EH (cell line): ENCODE measurements at places on chromosomes 11 and 22.
A peak's percentile ranks its signal among the peaks of the same experiment; 100 is the strongest.

- no peak for DNase-seq
Measured at GRCh38 chr11:71267807-71268421, 15.5 kb upstream of the SHANK2 start.

- no peak for DNase-seq
Measured at GRCh38 chr22:18152519-18152918, 2.5 kb downstream of the USP18 start.

GRCh38 chr11:59380263-59381059 lies 21.8 kb downstream of the OR5AN1 start:
- no peak for DNase-seq

GRCh38 chr11:118912742-118913410 lies 12.8 kb downstream of the BCL9L start:
- peak; percentile 55 for DNase-seq

- DNase-seq = peak; percentile 77
Measured at GRCh38 chr11:44889266-44889665, 61.4 kb downstream of the TP53I11 start.

- DNase-seq = no peak
Measured at GRCh38 chr11:45093761-45094455, 52.5 kb upstream of the PRDM11 start.

- no peak for DNase-seq
Measured at GRCh38 chr11:1333091-1333772, 23.8 kb upstream of the TOLLIP start.

DNA sequence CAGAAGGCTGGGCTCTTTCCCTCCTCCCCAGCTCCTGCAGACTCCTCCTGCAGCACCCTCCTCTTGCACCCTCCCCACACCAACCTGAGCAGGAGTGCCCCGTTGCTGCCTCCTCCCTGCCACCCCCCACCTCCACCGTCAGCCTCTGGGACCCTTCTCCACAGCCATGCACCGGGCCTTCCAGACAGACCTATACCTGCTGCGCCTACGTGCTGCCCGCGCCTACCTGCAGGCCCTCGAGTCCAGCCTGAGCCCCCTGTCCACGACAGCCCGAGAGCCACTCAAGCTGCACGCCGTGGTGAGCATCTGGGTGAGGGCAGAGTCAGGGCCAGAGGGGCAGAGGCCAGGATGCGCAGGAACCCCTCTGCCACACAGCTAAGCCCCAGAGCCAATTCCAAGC lies 16.2 kb downstream of the ZDHHC24 start:
- DNase-seq = no peak

DNA sequence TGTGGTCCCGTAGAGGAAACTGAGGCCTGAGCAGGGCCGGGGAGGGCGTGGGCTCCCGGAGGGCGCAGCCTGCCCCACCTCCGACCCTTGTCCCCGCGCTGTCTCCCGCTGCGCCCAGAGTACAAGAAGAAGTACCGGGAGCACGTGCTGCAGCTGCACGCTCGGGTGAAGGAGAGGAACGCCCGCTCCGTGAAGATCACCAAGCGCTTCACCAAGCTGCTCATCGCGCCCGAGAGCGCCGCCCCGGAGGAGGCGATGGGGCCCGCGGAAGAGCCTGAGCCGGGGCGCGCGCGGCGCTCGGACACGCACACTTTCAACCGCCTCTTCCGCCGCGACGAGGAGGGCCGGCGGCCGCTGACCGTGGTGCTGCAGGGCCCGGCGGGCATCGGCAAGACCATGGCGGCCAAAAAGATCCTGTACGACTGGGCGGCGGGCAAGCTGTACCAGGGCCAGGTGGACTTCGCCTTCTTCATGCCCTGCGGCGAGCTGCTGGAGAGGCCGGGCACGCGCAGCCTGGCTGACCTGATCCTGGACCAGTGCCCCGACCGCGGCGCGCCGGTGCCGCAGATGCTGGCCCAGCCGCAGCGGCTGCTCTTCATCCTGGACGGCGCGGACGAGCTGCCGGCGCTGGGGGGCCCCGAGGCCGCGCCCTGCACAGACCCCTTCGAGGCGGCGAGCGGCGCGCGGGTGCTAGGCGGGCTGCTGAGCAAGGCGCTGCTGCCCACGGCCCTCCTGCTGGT lies 1.9 kb downstream of the NLRP6 start:
- peak; percentile 31 for DNase-seq

- DNase-seq = peak; percentile 67
Measured at GRCh38 chr11:73012121-73012863, 129.8 kb downstream of the FCHSD2 start.

GRCh38 chr22:49760630-49761571 lies 66.8 kb downstream of the BRD1 start:
- DNase-seq = no peak

- peak; percentile 88 for DNase-seq
Measured at GRCh38 chr22:20750461-20751184, 23.3 kb upstream of the SERPIND1 start.

- DNase-seq = peak; percentile 79
Measured at GRCh38 chr11:5380740-5381342, 2.8 kb upstream of the OR51M1 start.

DNA sequence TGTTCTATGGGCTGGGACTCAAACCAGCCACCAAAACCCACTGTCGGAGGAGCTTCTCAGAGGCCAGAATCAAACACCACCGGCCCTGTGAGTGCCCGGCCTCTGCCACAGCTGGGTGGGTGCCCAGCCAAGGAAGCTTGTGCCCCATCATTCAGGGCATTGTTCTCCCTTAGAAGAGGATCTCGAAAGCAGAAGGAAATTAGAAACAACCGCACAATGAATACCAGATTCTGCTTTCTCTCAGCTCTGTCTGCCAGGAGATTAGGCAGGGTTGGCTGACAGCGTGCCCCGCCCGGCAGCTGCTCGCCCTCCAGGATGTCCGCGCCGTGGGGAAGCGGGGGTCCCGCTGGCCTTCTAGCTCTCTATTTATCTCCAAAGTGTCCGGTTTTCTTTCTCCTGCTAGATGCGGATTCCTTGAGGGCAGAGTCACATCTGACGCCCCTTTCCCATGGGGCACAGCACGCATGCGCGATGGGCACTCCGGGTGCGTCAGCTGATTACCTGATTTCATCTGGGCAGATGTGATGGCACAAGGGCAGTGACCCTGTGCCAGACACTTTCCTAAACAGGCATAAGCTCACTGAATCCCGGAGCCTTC lies 25.5 kb downstream of the SCGB1A1 start:
- DNase-seq = peak; percentile 84

DNA sequence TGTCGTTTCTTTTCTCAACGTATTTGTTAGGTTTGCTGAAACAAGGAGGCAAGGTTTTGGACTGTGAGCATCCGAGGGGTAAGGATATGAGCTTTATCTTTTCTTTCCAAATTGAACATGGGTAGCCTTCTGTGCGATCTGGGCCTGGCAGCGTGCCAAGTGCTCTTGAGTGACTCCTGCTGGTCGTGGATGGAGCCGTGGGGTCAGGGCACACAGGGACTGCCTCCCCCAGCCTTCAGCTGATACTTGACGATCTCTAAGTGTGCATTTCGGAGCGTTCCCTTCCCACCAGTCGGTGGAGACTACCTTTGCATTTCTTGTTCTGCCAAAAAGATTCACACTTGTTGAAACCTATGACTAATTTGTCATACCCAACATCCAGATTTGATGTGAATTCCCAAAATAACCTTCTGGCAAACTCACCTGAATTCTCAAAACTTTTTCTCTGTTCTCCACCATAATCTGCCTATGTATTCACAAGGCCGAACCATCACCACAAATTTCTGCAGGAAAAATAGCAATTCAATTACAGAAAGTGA lies 40.1 kb upstream of the CLMP start:
- no peak for DNase-seq

DNA sequence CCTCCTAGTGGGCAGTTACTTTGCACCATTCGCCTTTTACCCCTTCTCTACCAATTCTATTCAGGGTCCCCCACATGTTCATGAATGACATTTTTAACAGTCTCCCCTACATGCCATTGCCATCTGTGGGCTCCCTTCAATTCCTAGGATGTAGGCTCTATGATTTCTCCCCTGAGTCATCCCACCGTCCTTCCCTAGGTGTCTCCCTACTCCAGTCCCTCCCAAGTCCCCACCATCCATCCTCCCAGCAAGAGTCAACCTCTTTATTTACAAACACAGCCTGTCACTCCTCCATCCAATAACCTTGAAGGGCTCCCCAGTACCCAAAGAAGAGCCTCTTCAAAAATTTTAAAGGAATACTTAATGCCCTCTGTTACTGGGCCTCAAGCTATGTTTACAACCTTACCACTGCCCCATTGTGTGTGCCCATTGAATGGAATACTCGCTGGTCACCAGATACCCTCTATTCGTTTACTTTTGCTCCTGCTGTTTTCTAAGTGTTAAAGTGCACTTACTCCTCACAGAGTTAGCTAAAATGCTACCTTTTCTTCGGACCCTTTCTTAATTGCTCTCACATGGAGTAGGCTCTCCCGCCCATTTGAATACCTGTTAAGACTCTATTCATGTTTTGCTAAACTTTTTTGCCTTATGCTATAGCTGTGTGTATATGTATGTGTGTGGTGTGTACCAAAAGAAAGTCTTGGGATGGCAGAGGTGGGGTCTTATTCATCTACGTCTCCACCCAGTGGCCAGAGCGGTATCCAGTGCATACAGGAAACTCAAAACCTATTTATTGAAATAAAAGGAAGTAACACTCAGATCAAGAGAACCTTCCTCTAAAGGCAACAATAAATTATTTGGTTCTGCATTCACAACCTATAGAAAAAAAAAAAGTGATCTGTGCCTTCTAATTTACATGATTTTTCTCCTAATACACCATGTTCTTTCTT lies 235.8 kb upstream of the CCDC90B start:
- DNase-seq = peak; percentile 39

DNA sequence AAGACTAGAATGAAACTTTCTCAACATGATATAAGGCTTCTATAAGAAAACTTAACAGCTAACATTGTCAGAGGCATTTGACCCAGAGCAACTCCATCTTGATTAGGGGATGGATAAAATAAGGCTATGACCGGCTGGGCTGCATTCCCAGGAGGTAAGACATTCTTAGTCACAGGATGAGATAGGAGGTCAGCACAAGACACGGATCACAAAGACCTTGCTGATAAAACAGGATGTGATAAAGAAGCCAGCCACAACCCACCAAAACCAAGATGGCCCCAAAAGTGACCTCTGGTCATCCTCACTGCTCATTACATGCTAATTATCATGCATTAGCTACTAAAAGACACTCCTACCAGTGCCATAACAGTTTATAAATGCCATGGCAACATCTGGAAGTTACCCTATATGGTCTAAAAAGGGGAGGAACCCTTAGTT lies 135.2 kb downstream of the TTC28 start:
- peak; percentile 35 for DNase-seq

- peak; percentile 48 for DNase-seq
Measured at GRCh38 chr22:45867118-45867905, 109.7 kb downstream of the WNT7B start.
